ENCODE measurements at places on chromosomes 6 and 20.

DNA sequence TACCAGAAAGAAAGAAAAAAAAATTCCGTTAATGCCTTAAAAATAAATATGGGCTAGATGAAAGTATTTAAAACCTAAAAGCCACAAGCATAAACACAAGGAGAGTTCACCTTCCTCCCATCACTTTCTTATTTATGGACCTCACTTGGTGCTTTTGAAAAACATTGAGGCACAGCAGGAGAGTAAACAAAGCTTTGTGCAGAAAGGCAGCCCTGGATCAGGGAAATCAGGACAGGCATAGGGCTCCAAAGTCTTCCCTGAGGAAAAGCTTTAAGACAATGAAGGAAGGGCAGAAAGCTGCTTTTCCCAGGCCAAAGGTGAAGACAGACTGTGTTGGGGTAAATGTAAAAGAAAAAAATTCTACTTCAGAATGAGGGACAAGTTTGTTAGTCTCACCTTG lies 207.9 kb downstream of the CLVS2 start:
- DNase-seq = no peak

DNA sequence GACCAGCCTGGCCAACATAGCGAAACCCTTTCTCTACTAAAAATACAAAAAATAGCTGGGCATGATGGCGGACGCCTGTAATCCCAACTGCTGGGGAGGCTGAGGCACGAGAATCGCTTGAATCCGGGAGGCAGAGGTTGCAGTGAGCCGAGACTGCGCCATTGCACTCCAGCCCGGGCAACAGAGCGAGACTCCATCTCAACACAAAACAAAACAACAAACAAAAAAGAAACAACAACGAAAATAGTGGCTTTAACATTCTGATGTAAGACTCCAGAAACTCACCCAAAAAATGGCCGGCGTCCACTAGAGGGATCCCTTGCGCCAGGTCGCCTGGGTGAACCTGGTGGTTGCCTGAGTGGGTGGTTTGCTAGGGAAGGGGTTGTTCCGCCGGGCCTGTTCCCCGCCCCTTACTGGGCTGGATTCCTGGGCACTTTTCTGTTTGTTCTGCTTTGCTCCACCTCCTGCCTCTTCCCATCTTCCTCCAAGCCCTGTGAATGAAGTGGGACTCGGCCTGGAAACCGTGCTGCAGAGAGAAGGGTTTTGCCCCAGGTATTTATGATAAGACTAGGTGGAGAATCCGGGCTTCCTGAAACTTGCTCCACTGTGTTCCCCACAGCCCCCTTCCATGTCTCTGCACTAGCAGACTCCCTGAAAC lies 1.5 kb downstream of the PABPC1L start:
- DNase-seq = peak; percentile 11

- DNase-seq = no peak
Observed at GRCh38 chr6:34576286-34576955, 20.3 kb upstream of the SPDEF start.

DNA sequence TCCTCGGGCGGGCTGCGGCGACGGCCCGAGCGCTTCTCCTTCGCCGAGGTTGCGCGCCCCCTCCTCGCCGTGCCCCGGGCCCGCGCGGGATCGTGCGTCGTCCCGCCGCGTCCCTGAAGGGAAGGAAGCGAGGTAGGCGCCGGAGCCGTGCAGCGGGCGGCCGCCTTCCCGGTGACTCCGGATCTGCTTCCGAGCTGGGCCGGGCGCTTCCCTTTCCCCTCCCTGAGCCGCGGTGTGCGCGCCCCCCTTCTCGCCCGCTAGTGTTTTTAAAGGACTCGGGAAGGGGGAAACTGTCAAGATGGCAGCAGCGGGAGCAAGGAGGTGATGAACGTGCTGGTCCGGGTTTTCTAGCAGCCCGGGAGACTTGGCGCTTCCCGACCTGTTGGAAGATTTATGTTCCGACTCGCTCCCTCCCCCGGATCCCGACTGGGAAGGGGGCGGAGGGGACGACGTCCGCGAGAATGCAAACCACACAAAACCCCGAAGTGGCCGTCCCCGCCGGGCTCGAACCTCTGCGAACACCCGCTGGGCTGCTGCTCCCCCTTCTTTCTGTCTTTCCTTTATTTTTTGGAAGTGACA lies 744 bp upstream of the FOXO3 start:
- DNase-seq = no peak

DNA sequence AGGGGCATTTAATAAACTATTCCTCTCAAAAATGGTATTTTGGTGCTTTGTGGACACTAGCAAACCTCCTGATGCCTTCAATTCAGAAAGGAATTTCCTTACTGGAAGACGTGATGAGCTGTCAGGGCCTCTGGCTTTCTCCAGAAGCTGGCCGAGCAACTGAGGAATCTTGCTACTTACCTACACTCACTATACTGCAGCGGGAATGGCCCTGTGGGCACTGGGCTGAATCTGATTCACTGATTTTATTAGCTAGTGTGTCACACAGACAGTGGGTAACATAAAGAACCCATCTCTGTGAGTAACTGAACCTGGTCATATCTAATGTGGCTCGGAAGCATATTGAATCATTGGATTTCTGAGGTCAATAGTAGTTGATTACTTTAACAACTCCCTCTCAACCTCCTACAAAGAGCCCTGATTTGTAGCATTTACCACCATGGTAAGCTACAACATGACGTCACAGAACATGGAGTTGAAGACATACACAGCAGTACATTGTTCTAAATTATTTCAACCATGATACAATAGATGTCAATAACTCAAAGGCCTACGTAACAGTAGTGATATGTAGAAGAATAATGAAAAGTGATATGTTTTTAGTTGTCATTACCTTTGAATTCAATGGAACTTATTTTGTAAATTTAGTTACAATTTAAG lies 232.1 kb downstream of the SYNE1 start:
- no peak for DNase-seq

DNA sequence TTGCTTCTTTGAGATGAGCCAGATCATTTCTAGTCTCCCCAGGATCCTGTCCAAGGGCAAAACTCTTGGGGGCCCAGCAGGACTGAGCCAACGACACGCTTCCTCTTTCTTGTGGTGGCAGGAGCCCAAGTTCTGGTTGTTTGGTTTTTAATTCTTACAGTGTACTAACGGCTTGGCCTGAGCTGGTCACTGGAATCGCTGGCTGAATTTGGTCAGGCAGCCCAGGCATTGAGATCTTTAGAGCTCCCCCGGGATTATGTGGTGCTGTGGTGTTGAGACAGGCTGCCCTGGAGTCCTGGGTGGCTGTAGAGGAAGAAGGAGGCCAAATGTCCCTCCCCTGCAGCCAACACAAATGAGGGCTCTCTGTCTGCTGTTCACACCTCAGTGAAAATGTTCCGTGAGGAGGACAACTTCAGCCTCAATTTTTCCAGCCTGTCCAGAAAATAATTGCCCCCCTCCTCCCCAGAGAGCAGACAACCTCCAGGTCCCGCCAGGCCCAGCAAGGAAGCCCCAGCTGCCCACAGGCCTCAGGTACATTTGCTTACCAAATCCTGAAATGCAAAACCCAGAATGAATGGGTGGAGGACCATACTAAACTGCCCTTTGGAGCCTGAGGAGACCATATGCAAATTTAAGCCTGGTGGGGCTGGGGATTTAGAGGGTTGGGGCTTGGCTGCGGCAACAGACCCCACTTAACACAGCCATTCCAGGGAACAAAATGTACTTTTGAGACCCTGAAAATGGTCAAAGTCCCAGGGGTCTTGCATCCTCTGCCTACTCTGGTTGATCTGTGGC lies 23.6 kb downstream of the BNIP5 start:
- no peak for DNase-seq

DNA sequence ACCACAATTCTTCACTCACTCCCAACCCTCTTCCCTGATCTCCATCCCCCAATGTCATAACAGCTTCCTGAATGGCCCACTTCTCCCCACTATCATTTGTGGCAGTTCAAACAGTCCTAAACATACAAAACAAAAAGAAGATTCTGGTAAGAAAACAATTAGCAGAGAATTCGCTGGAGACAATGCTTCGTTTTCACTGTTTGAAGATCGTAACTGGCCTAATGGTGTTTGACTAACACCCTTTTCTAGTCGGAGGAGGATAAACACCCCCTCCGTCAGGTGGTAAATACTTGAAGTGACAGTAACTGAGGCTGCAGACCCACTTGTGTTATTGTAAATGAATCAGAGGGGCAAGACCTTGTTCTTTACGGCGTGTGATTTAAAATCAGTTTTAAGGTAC lies 3.8 kb downstream of the EYA2 start:
- no peak for DNase-seq

DNA sequence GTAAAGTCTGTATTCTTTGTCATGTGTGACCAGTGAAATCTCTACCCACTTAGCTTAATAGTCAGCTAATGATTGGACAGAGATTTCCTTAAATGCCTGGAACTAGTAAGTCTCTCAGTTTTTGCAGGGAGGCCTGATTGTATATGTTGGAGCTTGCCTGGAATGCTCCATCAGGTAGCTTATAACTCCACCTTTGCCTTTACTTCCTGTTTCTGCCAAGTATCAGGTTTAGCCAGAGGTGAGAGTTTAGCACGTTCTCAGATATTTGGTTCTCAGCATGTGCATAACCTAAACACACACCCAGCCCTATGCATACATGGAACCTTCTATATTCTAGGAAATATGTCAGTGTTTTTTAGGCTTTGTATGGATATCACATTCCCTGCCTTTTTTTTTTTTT lies 435.3 kb downstream of the CDKAL1 start:
- no peak for DNase-seq

- no peak for DNase-seq
Observed at GRCh38 chr6:140414966-140415620, 1040.6 kb upstream of the CITED2 start.

GRCh38 chr6:149701714-149702113 lies 16.2 kb downstream of the LATS1 start:
- no peak for DNase-seq

DNA sequence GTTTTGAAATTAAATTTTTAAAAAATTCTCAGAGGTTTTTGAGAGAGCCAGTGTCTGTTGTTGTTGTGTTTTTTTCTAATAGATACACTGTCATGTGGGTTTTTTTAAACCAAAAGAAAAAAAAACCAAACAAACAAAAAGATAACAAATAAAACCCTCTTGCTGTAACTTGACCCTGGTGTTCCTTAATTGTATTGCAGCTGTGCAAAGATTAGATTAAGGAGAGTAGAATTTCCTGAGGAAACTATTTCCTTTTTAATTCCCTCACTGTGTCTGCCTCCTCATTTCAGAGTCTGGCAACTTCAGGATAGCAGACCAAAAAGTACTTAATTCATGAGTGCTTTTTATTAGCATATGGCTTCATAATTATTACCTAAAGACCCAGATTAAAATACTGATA lies 281.9 kb downstream of the EPM2A start:
- no peak for DNase-seq

- peak; percentile 94 for DNase-seq
Observed at GRCh38 chr20:23350196-23350903, at the start of gene NXT1. TSS of gene NXT1 (plus strand) at chr20:23350791. CDS start at chr20:23354042, 3,251 bp downstream.

GRCh38 chr6:46356543-46356942 lies 134.7 kb downstream of the RCAN2 start:
- no peak for DNase-seq

GRCh38 chr20:7841291-7841970 lies 98.8 kb downstream of the HAO1 start:
- no peak for DNase-seq

DNA sequence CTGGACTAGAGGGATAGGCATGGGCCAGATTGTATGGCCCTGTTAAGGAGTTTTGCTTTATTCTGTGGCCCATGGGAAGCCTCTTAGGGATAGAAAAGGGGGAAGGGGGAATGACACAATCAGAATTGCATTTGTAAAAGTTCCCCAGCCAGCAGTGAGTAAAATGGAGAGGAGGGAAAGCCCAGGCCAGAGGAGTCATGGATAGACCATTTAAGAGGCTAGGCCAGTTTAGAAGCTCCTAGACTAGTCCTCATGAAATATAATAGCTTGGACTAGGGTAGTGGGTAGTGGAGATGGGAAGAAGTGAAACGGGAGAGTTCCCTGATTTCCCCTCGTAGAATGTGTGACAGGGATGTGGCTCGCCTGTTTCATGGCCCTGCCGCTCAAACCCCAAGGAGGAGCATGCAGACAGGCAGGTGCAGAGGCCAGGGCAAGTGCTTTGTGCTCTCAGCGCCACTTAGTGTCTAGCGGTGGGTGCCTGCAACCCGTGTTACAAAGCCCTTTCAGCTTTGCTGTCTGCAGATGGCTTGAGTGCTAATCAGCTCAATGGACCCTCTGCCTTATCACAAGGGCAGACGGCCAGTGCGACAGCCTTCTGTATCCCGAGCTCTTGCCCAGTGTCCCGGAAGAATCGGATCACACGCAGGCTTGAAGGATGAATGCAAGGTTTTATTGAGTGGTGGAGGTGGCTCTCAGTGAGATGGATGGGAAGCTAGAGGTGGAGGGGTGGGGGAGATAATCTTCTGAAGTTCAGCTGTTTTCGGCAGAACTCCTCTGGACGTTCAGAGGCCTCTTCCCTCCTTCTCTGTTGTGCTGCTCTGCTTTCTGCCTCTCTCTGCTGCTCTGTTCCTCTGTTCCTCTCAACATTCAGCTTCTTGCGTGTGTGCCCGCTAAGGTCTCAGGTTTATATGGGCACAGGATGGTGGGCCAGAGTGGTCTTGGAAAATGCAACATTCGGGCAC lies 141.1 kb downstream of the CEP57L1 start:
- no peak for DNase-seq

DNA sequence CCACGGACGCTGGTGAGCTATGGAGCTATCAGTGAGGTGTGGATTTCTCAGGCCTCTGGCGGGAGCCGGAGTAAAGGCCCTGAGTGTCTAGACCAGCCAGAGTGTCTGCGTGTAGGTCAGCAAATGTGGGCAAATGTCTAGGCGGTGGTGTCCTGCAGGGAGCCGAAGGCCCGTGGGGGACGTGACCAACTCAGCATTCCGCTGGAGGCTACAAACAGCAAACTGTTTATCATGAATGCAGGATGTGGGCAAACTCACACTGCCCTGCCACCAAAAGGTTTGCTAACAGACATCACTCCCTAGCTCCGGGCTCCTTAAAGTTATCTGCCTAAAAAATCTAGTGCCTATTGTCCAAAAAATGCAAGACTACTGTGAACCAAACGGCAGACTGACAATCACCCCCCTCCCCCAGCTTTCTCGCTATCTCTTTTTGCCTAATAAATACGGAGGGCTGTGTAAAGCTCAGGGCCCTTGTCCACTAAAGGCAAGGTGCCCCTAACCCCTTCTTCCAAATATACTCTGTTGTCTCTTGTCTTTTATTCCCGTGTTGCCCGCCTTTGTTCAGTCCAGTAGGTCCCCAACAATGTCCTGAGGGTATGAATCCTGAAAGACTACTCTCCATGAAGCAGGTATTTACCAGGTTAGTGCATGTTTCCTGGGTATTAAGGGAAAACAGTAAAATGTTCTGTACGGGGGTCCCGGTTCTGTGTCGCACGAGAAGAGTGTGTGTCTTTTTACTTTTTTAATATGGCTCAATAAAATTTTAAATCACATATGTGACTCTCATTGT lies 29.0 kb upstream of the AFDN start:
- no peak for DNase-seq

Data from activated CD4-positive, alpha-beta T cell treated with anti-CD3 and anti-CD28 coated beads for 24 hours (primary cell).